Fibroblast of skin of scalp (primary cell): ENCODE measurements at places on chromosomes 12 and 14.

- peak; percentile 43 for DNase-seq
Measured at GRCh38 chr12:51381226-51382079, 9.8 kb downstream of the GALNT6 start.

- no peak for DNase-seq
Measured at GRCh38 chr12:113577464-113578129, 105.9 kb upstream of the LHX5 start.

GRCh38 chr12:99261256-99261655 is 386.3 kb upstream of the GARIN6 start:
- no peak for DNase-seq

GRCh38 chr12:10558789-10559188 is 53.1 kb downstream of the EIF2S3B start:
- no peak for DNase-seq

DNA sequence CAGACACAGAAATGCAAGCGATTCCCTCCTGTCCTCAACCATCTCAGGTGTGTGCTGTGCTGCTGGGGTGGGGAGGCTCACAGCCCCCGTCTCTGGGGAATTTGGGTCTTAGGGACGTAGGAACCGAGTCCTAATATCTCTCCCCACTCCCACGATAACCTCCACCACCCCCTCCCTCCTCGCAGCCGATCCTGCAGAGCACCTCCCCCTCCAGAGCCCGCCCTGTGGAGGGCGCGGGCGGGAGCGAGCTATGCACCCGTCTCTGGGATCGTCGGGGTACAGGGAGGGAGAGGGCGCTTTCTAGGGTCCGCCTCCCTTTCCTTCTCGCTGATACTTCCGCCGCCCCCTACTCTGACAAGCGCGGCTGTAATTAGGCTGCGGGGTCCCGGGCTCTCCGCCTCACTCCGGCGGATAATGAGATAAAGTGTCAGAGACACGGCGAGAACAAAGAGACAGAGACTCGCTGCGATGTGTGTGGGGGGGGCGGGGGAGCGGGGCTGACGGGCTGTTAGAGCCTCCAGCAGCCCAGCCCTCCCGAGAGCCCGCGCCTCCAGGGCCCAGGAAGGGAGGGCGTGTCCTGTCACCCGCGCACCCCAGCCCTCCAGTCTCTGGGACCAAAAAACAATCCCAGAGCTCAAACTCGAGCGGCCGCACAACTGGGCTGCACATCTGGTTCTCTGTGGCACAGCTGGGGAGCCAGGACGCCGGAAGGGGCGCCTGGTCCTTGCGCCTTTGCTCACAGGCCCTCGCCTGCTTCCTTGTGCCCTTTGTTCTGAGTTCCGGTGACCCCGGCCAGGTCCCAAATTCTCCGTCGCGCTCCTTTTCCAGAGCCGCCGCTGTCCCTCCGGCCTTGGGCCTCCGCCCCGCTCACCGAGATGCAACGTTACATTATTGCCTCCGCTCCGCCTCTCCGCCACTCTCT is 8.7 kb downstream of the SHMT2 start:
- DNase-seq: peak; percentile 46

GRCh38 chr14:67263499-67264149 is 22.4 kb downstream of the PALS1 start:
- peak; percentile 76 for DNase-seq

DNA sequence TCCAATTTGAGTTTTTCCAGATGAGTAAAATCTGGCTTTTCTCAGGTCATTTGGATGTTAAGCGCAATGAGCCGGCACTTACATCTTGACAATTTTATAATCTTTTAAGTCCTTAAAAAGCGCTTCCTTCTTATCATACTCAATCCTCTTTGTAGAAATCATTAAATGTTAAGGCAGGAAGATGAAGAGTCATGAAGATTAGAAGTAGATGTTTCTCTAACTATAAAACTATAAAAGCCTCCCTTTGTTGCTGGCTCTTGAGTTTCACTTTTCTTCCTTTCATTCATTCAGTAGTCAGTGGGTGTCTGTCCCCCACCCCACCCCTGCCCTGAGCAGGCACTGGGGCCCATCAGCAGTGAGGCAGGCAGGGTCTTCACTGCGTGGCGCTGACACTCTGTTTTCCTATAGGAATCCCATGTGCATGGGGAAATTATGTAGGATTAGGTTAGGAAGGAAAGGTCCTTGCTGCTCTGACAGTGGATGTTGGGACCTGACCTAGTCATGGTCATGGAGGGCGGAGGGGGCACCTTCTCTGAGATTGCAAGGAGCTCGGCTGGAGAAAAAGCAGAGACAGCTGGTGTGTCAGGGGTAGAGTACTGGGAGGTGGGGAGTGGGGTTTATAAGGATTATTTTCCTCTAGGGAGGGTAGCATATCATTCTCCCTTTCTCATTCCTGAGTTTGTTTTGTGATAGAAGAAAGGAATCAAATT is 65.8 kb downstream of the CCDC92 start:
- no peak for DNase-seq
